Thyroid gland (tissue), 4 donors: ENCODE measurements at places on chromosomes 13 and 19. TPM values are rescaled to one million over a fixed set of nuclear protein-coding genes. Genes with fewer than 3 reads are reported as not detected.

GRCh38 chr13:40776681-40777165, 5.7 kb upstream of the MRPS31 start:
- peak overlapping the region; percentile 30 for H3K27ac ChIP-seq
- H3K4me3 ChIP-seq, result no peak overlapping the region
- no peaks in the 10 kb centered on the region for H3K36me3 ChIP-seq
- H3K4me1 ChIP-seq, result peaks cover 35% of the 10 kb centered on the region
- no peaks in the 10 kb centered on the region for H3K27me3 ChIP-seq

- H3K27me3 ChIP-seq, result no peaks in the 10 kb centered on the region
- DNase-seq, result no peak
- no peaks in the 10 kb centered on the region for H3K4me1 ChIP-seq
- H3K36me3 ChIP-seq, result no peaks in the 10 kb centered on the region
Observed at GRCh38 chr13:20230913-20231838, 943 bp downstream of the GJB6 start.

- H3K27ac ChIP-seq, result no peak overlapping the region
- H3K4me3 ChIP-seq, result no peak overlapping the region
- H3K27me3 ChIP-seq, result no peaks in the 10 kb centered on the region
- no peaks in the 10 kb centered on the region for H3K36me3 ChIP-seq
- DNase-seq, result no peak
Observed at GRCh38 chr13:93320942-93321341, 94.3 kb downstream of the GPC6 start.

DNA sequence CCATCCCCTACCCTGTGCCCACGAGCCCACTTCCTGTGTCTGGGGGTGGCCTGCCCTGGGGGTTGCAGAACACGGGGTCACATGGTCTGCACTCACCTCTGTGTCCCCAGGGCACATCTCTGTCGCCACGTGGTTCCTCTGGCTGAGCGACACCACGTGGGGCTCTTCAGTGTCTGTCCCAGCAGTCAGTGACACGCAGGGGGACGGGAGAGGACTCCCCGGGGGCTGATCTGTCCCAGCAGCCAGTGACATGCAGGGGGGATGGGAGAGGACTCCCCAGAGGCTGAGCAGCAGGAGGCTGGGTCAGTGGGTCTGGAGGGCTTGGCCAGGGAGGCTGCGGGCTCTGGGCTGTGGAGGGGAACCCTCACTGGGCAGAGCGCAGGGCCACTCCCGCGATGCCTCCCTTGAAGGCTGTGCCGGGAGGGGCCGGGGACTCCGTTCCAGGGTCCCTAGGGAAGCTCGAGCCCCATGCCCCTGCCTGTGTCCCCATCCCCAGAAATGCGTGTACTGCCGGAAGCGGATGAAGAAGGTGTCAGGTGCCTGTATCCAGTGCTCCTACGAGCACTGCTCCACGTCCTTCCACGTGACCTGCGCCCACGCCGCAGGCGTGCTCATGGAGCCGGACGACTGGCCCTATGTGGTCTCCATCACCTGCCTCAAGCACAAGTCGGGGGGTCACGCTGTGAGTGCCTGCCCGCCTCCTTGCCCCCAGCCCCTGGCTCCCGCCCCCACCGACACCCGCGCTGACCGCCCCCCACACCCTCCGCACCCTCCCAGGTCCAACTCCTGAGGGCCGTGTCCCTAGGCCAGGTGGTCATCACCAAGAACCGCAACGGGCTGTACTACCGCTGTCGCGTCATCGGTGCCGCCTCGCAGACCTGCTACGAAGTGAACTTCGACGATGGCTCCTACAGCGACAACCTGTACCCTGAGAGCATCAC, 174.8 kb downstream of the KDM4B start:
- H3K4me1 ChIP-seq, result no peaks in the 10 kb centered on the region
- H3K27me3 ChIP-seq, result no peaks in the 10 kb centered on the region
- no peak overlapping the region for H3K27ac ChIP-seq

DNA sequence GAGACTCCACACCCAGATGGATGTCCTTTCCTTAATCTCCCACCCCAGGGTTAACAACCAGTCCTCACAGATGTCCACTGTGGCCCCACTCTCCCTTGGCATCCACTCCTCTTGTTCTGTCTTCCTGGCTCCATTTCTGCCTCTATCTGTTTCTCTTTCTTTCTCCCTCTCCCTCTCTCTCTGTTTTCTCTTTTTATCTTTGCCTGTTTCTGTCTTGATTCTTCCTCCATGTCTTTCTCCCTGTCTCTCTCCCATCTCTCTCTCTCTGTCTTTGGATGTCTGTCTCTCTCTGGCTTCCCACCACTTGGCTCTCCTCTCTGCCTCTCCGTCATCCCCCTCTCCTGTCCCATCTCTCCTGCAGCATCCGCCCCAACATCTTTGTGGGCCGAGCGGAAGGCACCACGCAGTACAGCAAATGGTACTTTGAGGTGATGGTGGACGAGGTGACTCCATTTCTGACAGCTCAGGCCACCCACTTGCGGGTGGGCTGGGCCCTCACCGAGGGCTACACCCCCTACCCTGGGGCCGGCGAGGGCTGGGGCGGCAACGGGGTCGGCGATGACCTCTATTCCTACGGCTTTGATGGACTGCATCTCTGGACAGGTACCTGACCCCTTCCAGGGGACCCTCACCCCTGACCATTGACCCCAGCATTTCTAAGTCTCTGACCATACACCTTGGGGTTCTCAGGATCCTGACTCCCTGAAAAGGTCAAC, 24.4 kb downstream of the RYR1 start:
- no peak for DNase-seq
- no peak overlapping the region for H3K4me3 ChIP-seq
- no peak overlapping the region for H3K27ac ChIP-seq
- no peaks in the 10 kb centered on the region for H3K36me3 ChIP-seq

DNA sequence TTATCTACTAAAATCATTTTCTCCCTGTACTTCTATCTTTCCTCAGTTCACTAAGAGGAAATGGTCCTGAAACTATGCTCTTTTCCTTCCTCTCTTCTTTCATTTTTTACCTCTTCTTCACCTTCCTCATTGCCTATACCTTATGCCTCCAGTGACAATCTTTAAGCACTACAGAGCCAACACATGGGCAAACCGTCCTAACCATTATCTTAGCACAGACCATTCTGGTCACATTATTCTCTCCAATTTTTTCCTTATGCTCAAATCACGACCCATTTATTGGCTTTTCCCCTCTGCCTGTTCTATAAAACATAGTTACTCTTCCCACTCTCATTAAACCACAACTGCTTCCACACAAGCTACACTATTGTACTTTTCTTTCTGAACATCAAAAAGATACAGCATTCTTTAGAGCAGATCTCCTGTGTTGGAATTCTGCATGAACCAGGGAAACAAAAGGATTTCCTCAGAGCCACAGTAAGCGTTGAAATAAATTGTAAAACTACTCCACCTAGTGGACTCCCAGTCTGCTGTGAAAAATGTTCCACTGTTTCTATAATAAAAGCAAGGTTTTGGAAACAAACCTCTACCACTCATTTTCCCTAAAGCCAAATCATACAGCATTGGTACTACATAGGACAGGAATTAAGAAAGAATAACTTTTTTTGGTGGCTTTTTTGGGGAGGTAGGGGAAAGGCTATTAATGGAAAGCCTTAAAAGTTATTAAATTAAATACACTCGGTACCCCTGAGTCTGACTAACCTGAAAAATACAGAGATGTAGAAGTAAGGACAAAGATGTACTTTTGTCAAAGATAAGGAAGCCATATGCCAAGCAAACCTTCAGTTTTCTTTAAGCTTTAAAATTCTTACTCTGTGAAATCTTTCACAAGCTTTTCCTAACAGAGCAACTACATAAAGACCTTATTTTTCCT, 19.5 kb downstream of the NUFIP1 start:
- peaks cover 3% of the 10 kb centered on the region for H3K4me1 ChIP-seq
- no peak overlapping the region for H3K4me3 ChIP-seq
- H3K27me3 ChIP-seq, result no peaks in the 10 kb centered on the region
- H3K27ac ChIP-seq, result no peak overlapping the region

DNA sequence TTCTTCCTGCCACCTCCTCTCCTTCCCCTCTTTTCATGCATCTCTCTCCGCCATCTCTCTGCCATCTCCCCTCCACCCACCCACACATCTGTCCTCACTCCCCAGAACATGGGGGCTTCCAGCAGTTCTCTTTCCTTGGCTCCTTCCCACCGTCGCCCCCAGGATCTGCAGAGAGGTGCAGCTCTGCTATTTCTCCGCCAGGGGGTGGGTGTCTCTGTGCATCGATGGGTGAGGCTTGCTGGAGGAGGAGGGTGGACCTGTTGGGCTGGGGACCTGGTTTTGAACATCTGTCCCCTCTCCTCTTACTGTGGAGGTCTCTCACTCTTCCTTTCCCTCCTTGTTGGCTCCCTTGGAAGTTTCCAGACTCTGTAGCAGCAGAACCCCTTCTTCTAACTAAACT, 51.7 kb downstream of the MYH14 start:
- no peaks in the 10 kb centered on the region for H3K27me3 ChIP-seq
- no peak overlapping the region for H3K4me3 ChIP-seq
- peaks cover 40% of the 10 kb centered on the region for H3K36me3 ChIP-seq
- no peaks in the 10 kb centered on the region for H3K4me1 ChIP-seq

DNA sequence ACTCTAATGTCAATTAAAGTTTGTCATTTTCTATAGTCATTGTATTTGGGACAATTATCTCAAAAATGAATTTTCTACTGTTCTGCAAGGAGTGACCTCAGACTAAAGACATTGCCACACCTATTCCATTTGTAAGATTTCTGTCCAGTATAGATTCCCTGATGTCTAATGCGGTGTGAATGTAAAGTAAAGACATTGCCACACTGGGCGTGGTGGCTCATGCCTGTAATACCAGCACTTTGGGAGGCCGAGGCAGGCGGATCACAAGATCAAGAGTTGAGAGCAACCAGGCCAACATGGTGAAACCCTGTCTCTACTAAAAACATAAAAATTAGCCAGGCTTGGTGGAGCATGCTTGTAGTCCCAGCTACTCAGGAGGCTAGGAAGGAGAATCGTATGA, 13.8 kb upstream of the ZNF83 start:
- no peaks in the 10 kb centered on the region for H3K4me1 ChIP-seq
- H3K36me3 ChIP-seq, result peaks cover 21% of the 10 kb centered on the region
- no peak overlapping the region for H3K4me3 ChIP-seq
- H3K27me3 ChIP-seq, result no peaks in the 10 kb centered on the region
- H3K27ac ChIP-seq, result no peak overlapping the region

DNA sequence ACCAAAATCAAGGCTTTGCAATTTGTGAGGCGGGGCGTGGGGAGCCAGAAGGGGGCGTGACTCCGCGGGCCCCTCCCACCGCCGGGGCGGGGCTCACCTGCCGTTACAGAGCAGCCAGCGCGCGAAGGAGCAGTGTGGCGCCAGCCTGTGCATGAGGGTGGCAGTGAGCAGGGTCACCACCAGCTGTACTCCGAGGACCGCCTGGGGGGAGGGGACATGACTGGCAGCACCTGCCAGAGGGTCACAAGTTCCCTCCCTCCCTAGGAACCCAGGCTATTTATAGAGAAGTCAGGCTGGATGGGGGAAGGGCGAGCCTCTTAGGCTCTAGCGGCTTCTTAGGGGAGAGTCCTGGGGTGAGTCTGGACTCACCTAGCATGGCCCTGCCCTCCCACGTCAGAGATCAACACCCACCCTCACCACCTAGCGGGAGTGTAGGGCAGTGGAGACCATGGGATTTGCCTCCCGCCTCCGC, 3.6 kb downstream of the TMEM161A start:
- no peak overlapping the region for H3K27ac ChIP-seq
- DNase-seq, result peak; percentile 47
- no peak overlapping the region for H3K4me3 ChIP-seq
- H3K36me3 ChIP-seq, result no peaks in the 10 kb centered on the region

DNA sequence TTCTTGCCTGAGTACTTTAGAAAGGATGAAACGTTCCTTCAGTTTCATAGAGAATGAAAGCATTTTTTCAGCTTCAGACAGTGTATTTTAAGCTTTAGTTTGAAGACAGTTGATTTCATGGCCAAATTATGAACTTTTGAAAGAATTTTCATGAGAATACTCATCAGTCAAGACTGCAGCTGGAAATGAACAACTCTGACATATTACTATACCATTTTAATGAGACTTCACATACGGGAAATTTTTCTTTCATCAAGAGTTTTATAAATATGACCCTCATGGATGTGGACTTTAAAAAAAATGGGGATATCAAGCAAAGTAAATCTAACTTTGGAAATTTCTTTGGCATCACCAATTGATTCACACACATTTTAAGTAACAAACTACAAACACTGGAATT, 6.4 kb downstream of the LATS2 start:
- H3K4me3 ChIP-seq, result no peak overlapping the region
- no peak for DNase-seq
- peaks cover 84% of the 10 kb centered on the region for H3K4me1 ChIP-seq
- H3K36me3 ChIP-seq, result no peaks in the 10 kb centered on the region
- no peaks in the 10 kb centered on the region for H3K27me3 ChIP-seq
- H3K27ac ChIP-seq, result peak overlapping the region; percentile 48

DNA sequence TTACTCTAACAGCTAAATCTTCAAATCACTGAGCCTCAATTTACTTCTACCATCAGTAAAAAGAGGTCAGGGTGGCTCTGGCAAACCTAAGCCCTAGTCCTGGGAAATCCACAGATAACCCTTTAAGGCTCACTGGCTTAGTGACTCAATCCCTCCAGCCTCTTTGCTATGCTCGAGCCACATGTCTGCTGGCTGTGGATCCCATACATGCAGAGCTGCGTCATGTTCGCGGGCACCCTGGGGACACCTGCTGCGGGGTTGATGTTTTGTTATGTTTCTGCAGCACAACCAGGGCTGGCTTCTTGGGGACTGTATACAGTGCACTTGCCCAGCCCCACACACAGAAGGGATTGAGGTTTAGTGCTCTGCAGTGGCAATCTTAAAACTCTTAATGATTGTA, 41.6 kb upstream of the C13orf42 start:
- no peaks in the 10 kb centered on the region for H3K27me3 ChIP-seq
- H3K36me3 ChIP-seq, result no peaks in the 10 kb centered on the region
- H3K4me3 ChIP-seq, result no peak overlapping the region
- H3K4me1 ChIP-seq, result no peaks in the 10 kb centered on the region
- no peak overlapping the region for H3K27ac ChIP-seq

DNA sequence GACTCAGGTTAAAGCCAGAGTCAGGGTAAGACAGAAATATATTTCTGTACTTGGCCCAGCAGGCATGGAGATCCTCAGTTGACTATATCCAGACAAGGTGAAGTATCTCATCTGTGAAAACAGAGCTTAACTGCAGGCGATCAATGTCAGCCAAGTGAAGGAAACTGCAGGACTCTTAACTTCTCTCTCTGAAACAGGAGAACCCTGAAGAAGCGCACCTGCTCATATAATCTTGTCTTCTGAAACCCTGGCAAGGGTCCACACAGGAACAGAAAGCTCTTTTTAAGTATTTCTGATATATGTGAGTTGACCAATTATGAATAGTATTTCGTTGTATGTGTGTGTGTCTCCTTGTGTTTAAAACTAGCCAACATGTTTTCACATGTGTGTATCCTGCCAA, 504.8 kb upstream of the SLITRK5 start:
- H3K27ac ChIP-seq, result no peak overlapping the region
- no peak overlapping the region for H3K4me3 ChIP-seq
- DNase-seq, result no peak
- H3K4me1 ChIP-seq, result no peaks in the 10 kb centered on the region
- no peaks in the 10 kb centered on the region for H3K36me3 ChIP-seq

The CEACAM20 gene
- not detected for total RNA-seq

The TPTE2 gene
- not detected for total RNA-seq

The ETV2 gene
- not detected for total RNA-seq

The DHDH gene
- total RNA-seq, result not detected

The CACNG8 gene
- not detected for total RNA-seq

The TEAD2 gene
- 13.8 TPM for total RNA-seq

The NUDT19 gene
- 9.8 TPM for total RNA-seq

The GFY gene
- not detected for total RNA-seq

The CD177 gene
- 1.9 TPM for total RNA-seq
